ENCODE measurements at places on chromosomes 4 and X.

DNA sequence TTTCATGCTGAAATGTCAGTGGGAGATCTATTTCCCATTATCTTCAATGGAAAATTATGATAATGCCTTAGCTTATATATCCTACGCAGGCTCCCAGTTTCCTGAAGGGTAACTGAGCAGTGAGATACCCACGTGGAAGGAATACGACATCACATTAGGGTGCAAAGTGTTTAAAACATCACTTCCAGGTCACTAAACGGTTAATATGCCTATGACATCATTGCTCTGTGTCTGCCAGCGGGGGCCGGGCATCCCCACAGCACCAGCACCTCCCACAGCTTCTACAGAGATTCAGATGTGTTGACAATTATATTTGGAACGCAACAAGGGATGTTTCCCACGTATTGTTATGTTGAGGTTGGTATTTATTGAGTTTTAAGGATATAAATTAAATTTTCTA is 27.1 kb downstream of the TMEM271 start:
- no peak for DNase-seq

- no peak for DNase-seq
These were observed 23.7 kb upstream of the CSN1S1 start for GRCh38 chr4:69907151-69907550.

- no peak for DNase-seq
These were observed 1006.4 kb downstream of the ARAP2 start for GRCh38 chr4:35237924-35238323.

DNA sequence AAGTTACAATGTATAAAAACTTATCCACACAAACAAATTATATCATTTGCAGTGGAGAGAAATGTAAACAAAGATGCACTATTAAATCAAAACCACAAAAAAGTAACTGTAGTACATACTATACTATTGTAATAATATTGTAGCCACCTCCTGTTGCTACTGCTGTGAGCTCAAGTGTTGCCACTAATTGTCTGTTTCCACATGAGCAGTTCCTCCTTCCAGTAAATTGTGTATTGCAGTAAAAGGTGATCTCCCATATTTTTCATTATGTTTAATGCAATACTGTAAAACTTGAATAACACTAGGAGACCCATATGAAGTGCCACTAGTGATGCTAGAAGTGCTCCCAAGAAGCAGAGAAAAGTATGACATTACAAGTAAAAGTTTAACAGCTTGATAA is 11.7 kb downstream of the LIN54 start:
- no peak for DNase-seq

DNA sequence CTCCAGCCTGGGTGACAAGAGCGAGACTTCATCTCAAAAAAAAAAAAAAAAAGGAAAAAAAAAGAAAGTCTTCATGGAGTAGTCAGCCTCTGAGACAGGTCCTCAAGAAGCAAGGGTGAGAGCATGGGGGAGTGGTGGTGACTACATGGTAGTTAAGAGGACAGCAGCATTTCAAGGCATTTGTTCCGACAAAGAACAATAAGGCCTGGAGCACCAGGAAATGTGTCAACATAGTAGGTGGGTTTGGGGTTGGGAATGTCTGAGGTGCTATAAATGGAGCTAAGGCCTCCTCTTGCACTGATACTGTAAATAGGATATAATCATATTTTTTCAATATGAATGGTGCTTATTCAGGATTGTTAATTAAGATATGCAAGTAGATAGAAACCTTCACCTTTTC is 34.4 kb downstream of the GPR82 start:
- DNase-seq: no peak

DNA sequence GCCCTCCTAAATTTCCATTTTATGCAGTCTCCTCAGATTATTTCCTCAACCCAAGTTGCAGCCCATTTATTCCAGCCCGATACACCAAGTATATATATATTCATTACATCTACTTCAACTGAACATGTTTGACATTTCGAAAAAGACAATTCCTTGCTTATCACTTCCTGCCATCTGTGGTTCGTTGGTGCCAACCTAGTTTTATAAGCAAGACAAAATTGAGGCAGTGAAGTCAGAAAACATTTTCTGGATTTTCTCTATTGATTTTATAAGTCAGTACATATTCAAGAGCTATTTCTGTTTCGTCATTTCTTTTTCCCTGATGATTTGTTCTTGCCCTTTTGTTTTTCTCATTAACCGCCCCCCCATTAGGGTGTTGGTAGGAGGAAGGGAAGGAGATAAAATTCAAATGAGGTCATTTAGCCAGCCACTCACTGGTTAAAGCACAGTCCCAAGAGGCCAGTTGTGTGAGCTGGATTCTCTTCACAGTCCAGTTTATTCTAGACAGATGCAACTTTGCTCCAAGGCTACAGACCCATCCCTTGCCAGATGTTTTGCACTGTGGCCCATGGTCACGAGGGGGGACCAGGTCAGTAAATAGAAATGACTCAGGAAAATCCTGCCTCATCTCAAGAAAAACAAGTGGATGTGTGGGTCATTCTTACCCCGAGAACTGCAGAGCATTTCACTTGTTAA is 20.3 kb upstream of the VEGFD start:
- no peak for DNase-seq

DNA sequence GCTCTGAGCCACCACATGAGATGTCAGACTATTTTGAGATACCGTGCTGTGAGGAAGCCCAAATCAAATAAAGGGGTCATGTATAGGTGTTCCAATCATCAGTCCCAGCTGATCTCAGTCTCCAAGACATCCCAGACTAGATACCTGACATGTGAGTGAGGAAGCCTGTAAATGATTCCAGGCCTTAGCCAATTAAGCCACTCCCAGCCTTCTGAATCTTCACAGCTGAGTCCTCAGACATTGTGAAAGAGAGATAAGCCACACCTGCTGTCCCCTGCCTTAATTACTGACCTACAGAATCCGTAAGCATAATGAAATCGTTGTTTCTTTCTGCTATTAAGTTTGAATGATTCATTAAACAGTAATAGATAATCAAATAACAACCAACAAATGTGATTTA is 671.4 kb downstream of the ZNF674 start:
- no peak for DNase-seq

DNA sequence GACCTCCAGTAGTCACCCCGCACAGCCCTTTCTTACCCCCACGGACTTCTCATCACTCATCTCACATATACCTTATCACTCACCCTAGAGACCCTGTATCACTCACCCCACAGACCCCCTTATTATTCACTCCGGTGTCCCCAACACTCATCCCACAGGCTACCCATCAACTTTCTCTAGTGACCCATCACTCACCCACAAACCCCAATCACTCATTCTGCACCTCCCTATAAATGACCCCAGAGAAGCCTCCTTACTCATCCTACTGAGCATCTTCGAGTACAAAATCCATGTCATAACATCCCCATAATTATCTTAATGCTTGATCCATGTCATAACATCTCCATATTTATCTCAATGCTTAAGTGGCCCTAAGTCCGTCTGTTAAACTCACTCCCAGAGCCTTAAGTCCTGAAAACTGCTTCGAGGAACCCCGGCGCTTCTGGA is 934 bp downstream of the ZNF41 start:
- no peak for DNase-seq

DNA sequence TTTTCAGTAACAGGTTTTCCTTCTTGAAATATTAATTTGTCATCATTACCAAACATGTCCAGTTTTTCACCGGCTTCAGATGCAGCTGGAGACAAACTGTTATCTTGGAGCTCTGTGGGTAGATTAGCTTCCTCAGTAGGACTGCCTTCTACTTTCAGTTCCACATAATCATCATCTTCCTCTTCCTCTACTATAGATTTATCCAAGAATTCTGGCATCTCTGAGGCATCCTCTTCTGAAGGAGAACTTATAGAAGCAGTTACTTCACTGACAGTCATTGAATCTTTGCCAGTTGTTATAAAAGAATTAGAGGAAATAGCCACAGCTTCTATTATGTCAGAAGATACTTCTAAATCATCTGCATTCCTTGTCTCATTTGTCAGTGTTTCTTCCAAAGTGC is 162.9 kb downstream of the LRBA start:
- no peak for DNase-seq

- no peak for DNase-seq
These were observed 7.0 kb downstream of the APLN start for GRCh38 chrX:129647418-129648410.

GRCh38 chr4:6360385-6360784 is 90.7 kb downstream of the WFS1 start:
- no peak for DNase-seq

DNA sequence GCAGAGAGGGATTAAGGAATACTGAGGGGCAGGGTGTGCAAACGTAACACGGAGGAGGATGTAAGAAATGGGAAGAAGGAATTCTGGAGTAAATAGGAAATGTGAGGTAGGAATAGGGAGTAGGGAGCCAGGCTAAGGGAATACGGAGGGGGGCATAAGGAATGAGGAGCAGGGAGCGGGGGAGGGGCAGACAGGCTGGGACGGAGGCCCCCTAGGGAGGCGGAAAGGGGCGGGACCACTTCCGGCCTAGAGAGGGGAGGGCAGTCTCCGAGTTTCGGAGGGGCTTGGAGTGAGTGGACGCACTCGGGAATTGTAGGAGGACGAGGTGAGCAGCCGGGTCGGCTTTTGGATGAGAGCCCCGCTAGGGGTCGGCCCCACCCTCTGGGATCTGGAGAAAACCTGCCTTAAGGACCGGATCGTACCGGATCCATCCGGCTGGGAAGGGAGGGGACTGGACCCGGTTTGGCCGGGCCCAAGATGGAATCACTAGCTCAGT is 612 bp downstream of the MAGED2 start:
- no peak for DNase-seq

DNA sequence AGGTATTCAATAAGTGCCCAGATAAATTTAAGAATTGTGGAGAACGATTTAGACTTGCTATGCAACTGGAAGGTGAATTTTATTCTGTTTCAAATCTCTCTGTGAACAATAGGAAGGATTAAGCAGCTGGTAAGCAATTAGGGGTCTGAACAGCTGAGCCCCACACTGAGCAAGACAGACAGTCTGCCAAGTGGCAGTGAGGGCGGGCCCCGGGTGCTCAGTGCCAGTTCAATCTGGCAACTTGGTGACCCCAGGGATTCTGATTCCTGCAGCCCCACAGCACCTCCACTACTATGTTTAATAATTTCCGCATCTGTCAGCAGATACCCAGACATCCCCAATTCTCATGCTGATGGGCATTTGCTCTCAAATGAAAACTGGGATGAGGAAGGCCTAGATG is 317.3 kb downstream of the PPP1R2C start:
- no peak for DNase-seq

DNA sequence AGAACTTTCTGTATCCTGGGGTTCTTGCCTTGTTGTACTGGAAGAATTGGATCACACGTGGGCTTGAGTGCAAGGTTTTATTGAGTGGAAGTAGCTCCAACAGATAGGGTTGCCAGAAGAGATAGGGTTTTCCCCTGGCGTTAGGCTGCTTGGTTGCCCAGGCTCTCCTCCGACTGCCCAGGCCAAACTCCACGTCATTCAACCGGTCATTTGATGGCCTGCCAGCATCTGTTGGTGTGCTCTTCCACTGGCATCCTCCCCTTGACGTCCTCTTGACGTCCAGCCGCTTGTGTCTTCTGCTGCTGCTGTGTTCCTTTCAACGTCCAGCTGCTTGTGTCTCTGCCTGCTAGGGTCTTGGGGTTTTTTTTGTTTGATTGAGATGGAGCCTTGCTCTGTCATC is 340.3 kb upstream of the ZCCHC13 start:
- DNase-seq: no peak

- no peak for DNase-seq
These were observed 869.8 kb upstream of the AGA start for GRCh38 chr4:178311997-178312396.

DNA sequence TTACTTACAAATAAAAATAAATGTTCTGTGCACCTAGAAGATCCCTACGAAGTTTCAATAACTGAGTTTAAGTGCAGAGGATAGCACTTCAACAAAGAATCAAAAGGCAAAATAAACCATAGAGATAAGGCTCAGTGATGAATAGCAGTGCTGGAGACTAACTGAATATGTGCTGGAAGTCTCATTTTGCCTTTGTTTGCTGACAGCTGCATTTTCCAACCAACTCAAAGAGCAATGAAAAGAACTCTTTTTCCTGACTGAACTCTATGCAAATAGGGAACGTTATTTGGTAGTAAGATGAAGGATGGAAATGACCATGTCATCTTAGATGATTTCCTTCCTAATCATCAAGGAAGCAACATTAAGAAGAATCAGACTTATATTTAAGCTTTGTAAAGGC is 32.7 kb upstream of the ADH7 start:
- DNase-seq: no peak

- peak; percentile 62 for DNase-seq
These were observed 301.9 kb upstream of the ARSJ start for GRCh38 chr4:114281164-114281960.

DNA sequence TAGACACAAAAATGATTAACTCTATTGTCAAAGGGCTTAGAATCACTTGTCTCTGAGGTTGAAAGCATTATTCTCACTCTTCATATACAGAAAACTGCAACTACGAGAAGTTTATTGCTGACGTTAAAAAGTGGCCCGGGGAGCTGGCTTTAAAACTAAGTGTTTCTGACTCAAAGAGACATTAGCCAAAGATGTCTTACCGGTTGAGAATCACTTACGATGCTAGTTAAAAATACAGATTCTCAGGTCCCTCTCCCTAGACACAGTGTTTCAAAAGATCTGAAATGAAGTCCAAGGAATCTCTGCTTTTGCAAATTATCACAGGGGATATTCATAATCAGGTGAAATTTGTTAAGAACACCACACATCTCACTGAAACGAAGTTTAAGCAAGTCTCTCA is 1.2 kb downstream of the GNPDA2 start:
- DNase-seq: no peak

DNA sequence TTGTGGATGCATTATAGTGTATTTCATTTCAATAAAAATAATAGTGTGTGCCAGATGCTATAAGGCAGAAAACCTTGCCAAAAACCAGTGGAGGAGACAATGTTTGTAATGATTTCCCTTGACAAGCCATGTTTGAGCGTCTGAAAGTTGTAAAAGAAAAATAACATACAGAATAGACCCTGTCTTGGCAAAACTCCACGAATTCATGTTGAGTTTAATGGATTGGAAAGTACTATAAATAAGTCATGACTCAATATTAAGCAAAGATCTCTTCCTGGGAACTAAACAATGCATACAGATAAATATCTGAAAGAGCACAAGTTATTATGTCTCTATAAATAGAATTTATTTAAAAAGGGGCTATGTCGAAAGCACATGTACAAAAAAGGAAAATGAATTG is 543.5 kb downstream of the GABRG1 start:
- no peak for DNase-seq

DNA sequence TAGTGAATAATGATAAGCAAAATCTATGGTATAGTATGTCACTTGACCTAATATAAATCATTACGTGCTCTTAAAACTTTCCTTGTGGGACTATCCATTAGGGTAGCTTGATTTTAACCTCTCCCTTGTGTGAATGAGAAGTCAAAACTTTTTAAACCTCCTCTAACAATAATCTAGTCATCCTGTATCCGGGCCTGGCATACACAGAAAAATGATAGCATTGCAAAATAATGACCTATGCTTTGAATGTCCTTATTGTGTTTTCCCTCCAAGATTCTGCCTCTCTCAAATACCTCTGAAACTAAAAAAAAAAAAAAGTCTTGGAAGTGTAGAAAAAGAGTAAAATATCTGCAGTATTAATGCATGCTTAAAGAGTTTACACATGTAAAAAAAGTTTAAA is 250.0 kb upstream of the NDST3 start:
- DNase-seq: no peak

Measured in HS-27A (cell line).